NCI-H526 treated with DMSO at 0.1 percent for 48 hours (cell line): ENCODE measurements at places on chromosomes 4 and X.

GRCh38 chr4:89754531-89754930 is 82.4 kb downstream of the SNCA start:
- DNase-seq, result no peak

- no peak for DNase-seq
These were observed 290.4 kb downstream of the GLUD2 start for GRCh38 chrX:121337816-121338215.

DNA sequence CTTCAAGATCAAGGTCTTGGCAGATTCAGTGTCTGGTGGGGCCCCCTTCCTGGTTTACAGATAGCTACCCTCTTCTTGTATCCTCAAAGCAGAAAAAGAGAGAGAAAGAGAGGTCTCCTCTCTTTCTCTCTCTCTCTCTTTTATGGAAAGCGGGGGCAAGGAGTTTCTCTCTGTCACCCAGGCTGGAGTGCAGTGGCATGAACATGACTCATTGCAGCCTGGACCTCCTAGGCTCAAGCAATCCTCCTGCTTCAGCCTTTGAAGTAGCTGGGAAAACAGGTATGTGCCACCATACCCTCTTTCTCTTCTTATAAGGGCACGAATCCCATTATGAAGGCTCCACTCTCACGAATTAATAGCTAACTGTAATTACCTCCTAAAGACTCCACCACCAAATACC is 20.2 kb downstream of the RAB9B start:
- DNase-seq, result no peak

DNA sequence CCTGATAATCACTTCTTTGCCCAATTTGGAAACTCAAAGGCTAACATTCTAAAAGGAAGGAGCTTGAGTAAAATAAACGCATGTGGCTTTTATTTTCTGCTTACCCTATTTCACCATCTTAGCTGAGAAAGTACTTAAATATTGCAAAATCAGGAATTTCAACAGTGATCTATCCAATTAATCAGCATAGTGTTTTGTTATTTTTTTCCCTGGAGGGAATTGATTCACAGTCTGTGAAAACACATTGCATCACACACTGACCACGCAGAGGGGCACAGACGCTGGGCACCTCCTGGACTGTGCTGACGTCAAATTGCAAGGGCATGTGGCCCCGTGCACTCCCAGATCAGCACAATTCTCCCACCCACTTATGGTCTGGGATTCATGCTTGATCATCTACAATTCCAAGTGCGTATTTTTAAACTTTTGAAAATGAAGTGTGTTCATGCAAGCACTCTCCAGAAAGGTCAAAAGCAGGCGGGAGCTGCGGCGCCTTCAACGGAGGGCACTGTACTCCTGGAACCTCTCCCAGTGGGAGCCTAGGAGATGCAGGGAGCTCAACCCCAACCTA is 320.6 kb upstream of the PPARGC1A start:
- DNase-seq, result no peak

GRCh38 chr4:55169352-55169961 is 44.1 kb upstream of the KDR start:
- DNase-seq, result no peak

DNA sequence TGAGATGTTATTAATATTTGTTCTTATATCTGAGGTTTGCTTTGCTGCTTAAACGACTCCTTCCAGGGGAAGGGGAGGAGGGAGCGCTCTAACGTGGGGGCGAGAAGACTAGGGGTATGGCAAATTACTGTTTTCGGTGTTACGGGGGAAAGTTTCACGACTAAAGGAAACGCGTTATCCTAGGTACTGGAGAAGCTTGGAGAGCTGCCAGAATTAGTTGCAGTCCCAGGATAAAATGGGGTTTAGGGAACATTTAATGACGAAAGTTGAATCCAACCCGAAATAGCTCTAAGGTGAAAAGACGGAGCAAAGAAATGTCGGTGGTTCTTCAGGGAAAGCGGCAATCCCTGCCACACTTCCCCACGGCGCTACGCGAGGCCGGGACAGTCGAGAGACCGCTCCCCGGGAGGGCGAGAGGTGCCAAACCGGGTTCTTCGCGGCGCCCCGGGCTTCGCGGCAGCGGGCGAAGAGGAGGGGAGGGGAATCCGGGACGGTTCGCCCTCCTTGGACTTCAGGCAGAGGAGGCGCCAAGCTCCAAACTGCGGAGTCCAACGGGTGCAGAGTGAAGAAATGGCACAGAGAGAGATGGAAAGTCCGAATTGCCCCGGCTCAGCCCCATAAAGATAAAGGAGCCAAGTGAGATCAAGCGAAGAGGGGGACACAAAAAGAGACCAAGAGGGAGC is 724 bp downstream of the THOC2 start:
- DNase-seq, result no peak
